ENCODE measurements at places on chromosomes 5 and 9. TPM values are rescaled to one million over a fixed set of nuclear protein-coding genes. Genes with fewer than 3 reads are reported as not detected.

BTNL9 gene
- not detected for total RNA-seq

CEP120 gene
- total RNA-seq: 32.1 TPM

LCNL1 gene
- not detected for total RNA-seq

- no peaks in the 10 kb centered on the region for H3K4me1 ChIP-seq
- DNase-seq: no peak
- H3K27me3 ChIP-seq: no peaks in the 10 kb centered on the region
- no peak overlapping the region for H3K4me3 ChIP-seq
- no peak overlapping the region for H3K27ac ChIP-seq
Measured at GRCh38 chr5:83955916-83956315, 235.3 kb upstream of the HAPLN1 start.

GRCh38 chr9:135547756-135548736 lies 2.1 kb downstream of the OBP2A start:
- peaks cover 9% of the 10 kb centered on the region for H3K27me3 ChIP-seq
- DNase-seq: no peak
- H3K27ac ChIP-seq: no peak overlapping the region
- no peaks in the 10 kb centered on the region for H3K36me3 ChIP-seq
- peaks cover 4% of the 10 kb centered on the region for H3K4me1 ChIP-seq
- no peak overlapping the region for H3K4me3 ChIP-seq

DNA sequence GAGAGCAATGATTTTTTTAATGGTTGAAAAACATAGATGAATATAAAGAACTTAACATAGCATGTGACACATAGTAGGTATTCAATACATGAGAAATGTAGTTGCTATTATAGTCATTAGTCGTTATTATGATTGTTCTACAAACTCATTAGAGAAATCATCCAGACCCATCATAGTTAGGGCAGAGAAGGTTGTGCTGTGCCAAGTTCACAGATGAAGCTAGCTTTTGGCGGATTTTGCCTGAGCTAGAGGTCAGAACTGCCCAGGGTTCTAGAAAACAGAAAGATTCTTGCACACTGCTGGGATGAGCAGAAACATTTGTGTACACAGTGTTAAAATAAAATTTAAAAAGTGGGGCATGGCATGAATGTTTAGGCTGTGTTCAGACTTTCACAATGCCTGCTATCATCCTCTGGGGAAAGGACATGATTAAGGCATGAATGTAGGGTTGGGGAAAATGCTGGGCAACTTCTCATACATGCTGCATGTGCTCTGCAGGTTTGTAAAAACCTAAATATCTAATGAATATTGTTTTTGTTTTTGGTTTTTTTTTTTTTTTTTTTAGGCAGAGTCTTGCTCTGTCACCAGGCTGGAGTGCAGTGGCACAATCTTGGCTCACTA lies 33.3 kb upstream of the RAD23B start:
- peaks cover 10% of the 10 kb centered on the region for H3K4me1 ChIP-seq
- H3K27ac ChIP-seq: no peak overlapping the region
- H3K36me3 ChIP-seq: no peaks in the 10 kb centered on the region
- H3K4me3 ChIP-seq: no peak overlapping the region
- H3K27me3 ChIP-seq: peaks cover 20% of the 10 kb centered on the region
- DNase-seq: no peak

GABRA6 gene
- not detected for total RNA-seq

ZBTB26 gene
- 9.0 TPM for total RNA-seq

DNA sequence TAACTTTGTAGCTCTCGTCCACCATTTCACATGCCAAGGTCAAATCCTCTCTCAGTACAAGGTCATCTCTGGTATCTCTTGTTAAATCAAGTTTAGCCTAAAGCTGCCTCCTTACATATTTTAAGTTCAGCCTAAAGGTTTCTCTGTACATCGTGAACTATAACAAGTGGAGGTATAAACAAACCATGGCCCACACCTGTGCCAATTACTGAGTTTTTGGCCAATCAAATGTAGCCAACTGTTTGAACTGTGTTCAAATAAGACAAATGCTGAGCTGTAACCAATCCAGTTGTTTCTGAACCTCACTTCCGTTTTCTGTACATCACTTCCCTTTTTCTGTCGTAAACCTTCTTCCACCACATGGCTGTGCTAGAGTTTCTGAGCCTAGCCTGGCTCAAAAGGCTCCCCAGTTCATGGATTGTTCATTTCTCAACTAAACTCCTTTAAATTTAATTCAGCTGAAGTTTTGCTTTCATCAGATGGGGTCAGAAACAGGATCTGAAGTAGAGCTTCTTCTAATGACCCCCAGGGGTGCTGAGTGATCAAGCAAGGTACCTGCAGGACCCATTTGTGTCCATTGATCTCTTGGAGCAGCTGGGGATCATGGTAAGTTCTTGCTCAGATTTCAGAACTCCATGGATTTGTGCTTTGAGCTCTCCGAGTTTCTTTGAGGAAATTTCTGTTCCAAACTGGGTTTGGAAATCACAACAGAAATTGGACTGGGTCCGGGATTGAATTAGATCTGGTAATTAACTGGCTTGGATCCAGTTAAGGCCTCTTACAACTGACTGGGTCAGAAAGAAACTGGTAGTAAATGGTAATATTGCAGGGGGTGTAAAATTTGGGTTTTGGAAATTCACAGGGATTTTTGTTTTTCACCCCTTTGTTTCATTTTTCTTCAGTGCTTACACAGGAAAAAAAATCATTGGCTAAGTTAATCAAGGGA lies 11.0 kb upstream of the NANS start:
- no peaks in the 10 kb centered on the region for H3K27me3 ChIP-seq
- H3K4me3 ChIP-seq: peak overlapping the region; percentile 83
- peaks cover 30% of the 10 kb centered on the region for H3K36me3 ChIP-seq

GRCh38 chr5:151233616-151234085 lies 9.8 kb upstream of the CCDC69 start:
- H3K4me3 ChIP-seq: no peak overlapping the region
- H3K27ac ChIP-seq: no peak overlapping the region
- no peaks in the 10 kb centered on the region for H3K27me3 ChIP-seq
- H3K36me3 ChIP-seq: peaks cover 3% of the 10 kb centered on the region
- peaks cover 27% of the 10 kb centered on the region for H3K4me1 ChIP-seq

DNA sequence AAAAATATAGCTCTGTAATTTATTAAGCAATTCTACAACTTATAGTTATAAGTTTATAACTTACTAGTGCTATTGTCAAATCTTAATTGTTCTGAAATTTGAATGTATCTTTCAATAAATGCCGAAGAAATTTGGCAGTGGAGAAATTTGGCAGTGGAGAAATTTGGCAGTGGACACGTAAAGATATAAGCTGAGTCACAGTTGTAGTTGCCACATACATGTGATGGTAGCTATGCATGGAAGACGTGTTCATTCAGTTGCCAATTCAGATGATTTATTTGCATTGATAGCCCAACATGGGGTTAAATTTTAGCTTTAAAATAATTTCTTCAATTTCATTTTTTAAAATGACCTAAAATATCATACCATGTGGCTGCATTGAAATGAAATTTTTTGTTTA lies 127.8 kb upstream of the NR4A3 start:
- DNase-seq: no peak
- H3K4me1 ChIP-seq: no peaks in the 10 kb centered on the region
- peaks cover 6% of the 10 kb centered on the region for H3K27me3 ChIP-seq
- H3K27ac ChIP-seq: no peak overlapping the region
- H3K4me3 ChIP-seq: no peak overlapping the region
- H3K36me3 ChIP-seq: no peaks in the 10 kb centered on the region

GRCh38 chr9:5509573-5509972 lies 758 bp upstream of the PDCD1LG2 start:
- peak overlapping the region; percentile 97 for H3K27ac ChIP-seq
- peaks cover 16% of the 10 kb centered on the region for H3K36me3 ChIP-seq
- H3K4me1 ChIP-seq: peaks cover 55% of the 10 kb centered on the region
- no peaks in the 10 kb centered on the region for H3K27me3 ChIP-seq

DNA sequence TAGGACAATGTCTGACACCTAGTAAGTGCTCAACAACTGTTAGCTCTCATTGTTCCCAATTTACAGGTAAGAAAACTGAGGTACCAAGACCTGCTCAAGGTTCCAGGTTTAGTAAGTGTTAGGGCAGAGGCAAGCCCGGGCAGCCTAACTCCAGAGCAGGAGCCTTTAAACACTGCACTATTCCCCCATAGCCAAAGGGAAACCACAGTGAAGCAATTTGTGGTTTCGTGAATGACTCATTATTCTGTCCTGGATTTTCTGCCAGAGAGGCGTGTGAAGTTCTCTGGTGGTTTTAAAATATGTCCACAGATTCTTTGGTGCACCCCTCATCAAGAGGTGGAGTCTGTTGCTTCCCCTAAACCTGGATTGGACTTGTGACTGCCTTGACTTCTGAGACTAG lies 1.0 kb upstream of the MCC start:
- H3K36me3 ChIP-seq: peaks cover 15% of the 10 kb centered on the region
- DNase-seq: peak; percentile 48

- no peaks in the 10 kb centered on the region for H3K4me1 ChIP-seq
- DNase-seq: peak; percentile 25
- H3K27me3 ChIP-seq: no peaks in the 10 kb centered on the region
Measured at GRCh38 chr5:178428341-178429155, 161.6 kb downstream of the COL23A1 start.

- no peak for DNase-seq
- H3K27ac ChIP-seq: no peak overlapping the region
- peaks cover 8% of the 10 kb centered on the region for H3K4me1 ChIP-seq
- no peaks in the 10 kb centered on the region for H3K36me3 ChIP-seq
Measured at GRCh38 chr5:68071736-68072135, 143.8 kb upstream of the PIK3R1 start.

SLC36A2 gene
- total RNA-seq: not detected

GRCh38 chr9:133731876-133732638 lies 6.1 kb downstream of the SARDH start:
- DNase-seq: no peak
- peaks cover 2% of the 10 kb centered on the region for H3K4me1 ChIP-seq
- no peak overlapping the region for H3K4me3 ChIP-seq
- no peaks in the 10 kb centered on the region for H3K36me3 ChIP-seq
- no peak overlapping the region for H3K27ac ChIP-seq

All from activated CD8-positive, alpha-beta memory T cell treated with anti-CD3 and anti-CD28 coated beads, Interleukin-2, amount 10 ng/mL, durations not matched to agents 7 days and 5 days (primary cell).